ENCODE measurements at places on chromosomes 12 and 14. TPM values are rescaled to one million over a fixed set of nuclear protein-coding genes. Genes with fewer than 3 reads are reported as not detected.

Gene OTX2
- total RNA-seq, result not detected

Gene GPRC5D
- total RNA-seq, result not detected

Gene RHEBL1
- total RNA-seq, result 2.7 TPM

Gene MMP14
- total RNA-seq, result 138 TPM

Gene KRT3
- not detected for total RNA-seq
